ENCODE measurements at places on chromosomes 7 and 10.

DNA sequence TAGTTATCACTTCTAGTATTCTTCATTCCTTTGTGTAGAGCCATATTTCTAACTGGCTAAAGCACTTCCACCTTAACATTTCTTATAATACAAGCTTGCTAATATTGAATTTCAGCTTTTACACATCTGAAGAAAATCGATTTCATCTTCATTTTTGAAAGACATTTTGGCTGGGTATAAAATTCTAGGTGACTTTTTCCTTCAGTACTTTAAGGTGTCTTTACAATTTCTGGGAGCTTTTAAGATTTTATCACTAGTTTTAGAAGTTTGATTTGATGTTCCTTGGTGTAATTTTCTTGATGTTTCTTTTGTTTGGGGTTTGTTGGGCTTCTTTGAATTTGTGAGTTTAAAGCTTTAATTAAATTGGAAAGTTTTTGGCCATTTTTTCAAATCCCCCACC lies 38.5 kb upstream of the TMEM168 start:
- DNase-seq = no peak

DNA sequence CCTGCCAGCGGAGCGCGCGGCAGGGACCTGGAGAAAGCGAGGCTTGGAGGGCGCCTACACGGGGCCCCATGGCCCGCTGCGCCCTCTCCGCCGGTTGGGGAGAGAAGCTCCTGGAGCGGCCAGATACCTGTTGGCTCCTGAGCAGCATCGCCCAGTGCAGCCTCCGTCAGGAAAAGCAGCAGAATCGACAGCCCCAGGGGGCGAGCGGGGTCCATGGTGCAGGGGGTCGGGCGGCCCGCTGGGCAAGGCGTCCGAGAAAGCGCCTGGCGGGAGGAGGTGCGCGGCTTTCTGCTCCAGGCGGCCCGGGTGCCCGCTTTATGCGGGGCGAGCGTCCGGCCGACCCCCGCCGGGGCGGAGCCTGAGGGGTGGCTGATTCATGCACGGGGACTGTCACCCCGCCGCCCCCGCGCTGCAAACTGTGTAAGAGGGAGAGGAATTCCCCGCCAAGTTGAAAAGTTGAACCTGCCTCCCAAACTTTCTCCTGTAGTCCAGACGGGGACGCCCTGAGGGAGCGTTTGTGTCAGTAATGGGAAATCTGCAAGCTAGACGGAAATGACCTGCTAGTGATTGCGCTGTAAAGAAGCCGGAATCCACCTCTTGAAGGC lies at the start of gene TFPI2:
TFPI2 (minus strand) TSS at position 290 of the 605 bp plus-strand sequence; CDS start at position 215, 75 bp downstream.
- DNase-seq = no peak

DNA sequence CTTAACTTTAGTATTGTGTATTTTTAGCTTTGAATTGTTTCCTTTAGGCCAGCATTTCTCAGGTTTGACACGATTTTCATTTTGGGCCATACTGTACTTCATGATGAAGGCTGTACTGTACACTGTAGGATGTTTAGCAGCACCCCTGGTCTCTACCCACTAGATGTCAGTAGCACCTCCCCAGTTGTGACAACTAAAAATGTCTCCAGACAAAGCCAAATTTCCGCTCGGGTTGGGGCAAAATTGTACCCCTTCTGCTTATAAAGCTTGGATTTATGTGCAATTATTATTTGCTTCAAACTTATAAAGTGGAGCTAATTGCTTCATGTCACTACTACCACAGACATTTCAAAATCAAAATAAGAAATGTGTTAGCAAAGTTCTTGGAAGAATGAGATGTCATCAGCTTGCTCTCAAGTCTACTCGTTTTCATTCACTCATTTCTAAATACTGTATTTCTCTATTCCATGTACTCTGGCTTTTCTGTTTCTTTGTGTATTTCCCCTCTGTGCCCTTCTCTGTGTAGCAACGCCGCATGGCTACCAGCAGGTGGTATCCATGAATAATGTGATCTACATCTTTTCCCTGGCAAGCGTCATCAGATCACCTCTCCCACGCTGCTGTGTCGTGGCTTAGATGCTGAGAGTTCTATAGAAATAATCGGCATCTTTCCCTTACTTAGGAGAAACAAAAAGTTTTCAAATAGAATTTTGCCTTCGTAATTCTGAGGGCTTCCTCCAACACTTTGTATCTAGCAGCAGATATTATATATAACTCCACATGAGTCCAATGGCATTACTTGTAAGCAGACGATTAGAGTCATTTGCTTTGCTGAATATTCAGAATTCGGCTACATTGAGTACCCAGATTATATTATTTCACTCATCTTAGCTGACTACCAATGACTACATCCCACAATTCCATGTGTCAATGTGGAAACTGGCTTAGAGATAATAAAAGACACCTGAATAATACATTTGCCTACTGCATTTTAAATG lies 47.8 kb upstream of the CALCR start:
- DNase-seq = no peak

DNA sequence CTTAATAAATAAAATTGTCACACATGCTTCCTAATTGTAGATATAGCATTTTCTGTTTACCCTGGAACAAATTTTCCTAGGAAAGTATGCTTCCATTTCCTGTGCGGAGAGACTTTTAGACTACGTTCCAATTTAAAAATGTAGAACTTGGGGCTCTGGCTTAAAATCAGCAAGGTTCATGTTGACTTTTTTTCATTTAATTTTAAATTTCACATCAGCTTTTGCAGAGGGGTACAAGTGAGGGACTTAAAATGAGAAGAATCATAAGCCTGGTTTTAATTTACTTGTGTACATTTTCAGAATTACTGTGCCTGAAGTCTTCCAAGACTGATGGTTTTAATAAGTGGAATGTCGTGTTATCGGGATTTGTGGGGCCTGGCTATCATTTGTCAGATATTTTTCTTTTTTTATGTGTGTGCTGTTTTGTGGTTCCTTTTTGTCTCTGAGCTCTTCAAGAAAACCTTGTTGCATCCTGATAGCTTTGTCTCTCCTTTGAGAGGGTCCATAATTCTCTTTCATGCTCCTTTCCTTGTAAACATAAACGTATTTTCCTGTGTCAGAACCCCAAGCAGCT lies 8.8 kb upstream of the ATRNL1 start:
- DNase-seq = no peak

DNA sequence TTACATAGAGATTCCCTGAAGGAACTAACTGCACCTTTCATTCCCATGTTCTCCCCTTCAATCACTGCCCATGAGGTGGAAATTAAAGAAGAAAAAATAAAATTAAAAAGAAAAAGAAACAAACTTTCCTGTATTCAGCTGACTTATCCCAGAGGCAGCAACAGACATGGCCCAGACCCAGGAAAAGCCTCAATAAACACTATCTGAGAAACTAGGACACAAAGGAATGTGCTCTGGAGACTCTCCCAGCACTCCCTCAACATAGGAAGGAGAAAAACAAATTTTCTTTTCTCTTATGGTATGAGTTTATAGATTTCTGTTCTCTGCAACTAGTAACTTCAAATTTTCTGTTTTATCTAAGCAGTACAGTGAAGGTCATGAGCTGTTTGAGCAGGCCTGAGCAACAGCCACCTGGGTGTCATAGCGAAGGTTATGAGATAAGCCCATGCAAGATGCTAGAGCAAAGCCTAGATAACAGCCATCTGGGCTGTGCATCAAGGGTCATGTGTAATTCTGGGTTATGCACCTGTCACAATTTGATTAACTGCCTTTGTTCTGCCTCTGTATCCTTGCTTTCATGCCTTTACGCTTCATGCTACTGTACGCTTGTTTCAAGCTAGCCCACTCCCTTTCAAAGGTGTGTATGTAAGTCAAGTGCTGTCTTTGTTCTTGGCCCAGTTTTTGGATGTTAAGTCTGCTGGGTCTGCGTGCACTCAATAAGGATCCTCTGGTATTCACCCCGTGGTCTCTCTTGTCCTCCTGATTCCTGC lies 11.0 kb upstream of the OR6B1 start:
- DNase-seq = no peak

DNA sequence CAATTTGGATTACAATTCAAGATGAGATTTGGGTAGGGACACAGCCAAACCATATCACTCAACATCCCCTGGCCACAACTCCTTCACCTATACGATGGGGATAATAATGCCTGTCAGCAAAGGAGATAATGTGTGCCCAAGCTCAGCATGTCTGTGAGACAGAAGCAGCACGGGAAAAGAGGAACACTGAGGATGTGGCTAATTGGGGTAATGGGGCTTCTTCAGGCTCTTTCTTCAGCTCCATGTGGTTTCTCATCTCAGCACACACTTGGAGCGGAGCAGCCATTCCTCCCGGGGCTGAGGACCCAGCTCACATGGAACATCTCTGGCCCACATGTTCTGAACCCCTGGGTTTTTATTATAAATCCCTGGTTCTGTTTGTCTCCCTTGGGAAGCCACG lies 136.0 kb upstream of the NAMPT start:
- DNase-seq = no peak

DNA sequence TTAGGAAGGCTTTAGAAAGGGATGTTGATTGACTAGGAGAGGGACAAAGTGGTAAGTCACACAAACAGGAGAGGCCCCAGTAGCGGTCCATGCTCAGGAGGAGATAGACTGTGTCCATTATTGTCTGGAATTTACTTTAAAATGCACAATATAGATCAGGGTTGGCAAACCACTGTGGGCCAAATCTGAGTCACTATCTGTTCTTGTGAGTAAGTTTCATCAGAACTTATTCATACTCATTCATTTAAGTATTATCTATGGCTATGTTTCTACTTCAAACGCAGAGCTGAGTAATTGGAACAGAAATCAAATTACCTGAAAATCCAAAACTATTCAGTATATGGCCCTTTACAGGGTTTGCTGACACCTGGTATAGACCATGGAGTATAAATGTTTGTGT lies 166.5 kb downstream of the COL28A1 start:
- DNase-seq = no peak

- no peak for DNase-seq
Measured at GRCh38 chr10:79111846-79112614, 43.3 kb downstream of the ZMIZ1 start.

DNA sequence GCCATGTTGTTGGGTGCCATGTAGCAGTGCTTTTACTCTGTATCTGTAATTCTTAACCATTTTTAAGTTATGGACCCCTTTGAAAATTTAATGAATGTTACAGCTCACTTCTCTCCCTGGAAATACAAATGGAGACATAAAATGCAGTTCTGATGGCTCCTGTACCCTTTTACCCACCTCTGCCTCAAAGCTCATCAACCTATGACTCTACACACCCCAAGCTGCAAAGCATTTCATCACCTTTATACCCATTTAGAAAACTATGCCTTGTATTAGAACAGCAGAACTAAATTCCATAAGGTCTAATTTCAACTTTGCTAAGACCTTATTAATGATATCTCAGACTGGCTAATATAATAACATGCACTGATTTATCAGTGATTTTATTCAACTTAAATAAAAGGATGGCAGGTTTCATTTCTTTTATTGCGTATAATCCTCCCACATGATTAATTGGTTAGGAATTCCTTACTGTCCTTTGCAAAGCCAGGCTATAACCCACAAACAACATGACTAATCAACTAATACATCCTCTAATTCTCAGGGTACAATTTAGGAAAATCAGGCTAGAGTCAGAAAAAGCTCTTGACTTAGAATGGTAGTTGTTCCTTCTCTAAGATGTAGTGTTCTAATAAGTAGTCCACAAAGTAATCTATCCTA lies 68.1 kb downstream of the CPEB3 start:
- no peak for DNase-seq

- DNase-seq = no peak
Measured at GRCh38 chr10:45111509-45111908, 110.8 kb downstream of the ZNF22 start.

DNA sequence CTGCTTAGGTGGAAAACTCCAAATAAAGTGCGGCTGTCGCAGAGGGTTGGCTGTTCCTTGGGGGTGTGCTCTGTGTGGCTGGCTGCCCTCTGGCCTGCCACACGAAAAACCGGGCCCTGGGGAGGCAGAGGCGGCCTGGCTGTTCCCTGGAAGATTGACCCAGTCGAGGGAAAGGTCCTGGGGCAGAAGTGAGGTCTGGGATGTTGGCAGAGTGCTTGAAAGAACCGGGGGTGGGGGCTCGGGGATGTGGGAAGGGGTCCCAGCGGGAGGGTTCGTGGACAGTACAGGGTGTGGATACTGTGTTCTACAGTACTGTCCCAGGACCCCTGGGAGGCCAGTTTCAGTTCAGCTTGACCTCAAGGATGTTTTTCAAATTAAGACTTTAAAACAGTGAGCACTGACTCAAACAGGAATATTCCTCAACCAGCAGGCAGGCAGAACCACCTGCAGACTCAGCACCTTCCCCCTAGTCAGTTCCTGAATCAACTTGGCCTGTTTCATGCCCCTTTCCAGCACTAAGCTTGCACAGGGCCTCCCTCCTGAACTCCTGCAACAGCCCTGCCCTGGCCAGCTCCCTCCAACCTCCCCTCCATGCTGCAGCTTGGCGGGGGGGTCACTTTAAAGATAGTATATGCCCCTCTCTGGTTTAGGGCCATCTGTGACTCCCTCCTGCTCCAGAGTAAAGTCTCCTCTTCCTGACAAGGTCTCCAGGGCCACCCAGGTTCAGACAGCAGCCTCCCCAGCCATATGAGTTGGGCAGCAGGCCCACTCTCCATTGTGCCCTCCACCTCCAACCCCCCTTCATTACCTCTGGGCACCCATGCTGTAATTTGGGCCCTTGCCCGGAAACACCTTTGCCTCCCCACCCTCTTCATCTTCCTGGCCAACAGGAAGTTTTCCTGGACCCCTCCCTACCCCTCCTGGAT lies 3.2 kb upstream of the ATP6V1F start:
- DNase-seq = no peak

DNA sequence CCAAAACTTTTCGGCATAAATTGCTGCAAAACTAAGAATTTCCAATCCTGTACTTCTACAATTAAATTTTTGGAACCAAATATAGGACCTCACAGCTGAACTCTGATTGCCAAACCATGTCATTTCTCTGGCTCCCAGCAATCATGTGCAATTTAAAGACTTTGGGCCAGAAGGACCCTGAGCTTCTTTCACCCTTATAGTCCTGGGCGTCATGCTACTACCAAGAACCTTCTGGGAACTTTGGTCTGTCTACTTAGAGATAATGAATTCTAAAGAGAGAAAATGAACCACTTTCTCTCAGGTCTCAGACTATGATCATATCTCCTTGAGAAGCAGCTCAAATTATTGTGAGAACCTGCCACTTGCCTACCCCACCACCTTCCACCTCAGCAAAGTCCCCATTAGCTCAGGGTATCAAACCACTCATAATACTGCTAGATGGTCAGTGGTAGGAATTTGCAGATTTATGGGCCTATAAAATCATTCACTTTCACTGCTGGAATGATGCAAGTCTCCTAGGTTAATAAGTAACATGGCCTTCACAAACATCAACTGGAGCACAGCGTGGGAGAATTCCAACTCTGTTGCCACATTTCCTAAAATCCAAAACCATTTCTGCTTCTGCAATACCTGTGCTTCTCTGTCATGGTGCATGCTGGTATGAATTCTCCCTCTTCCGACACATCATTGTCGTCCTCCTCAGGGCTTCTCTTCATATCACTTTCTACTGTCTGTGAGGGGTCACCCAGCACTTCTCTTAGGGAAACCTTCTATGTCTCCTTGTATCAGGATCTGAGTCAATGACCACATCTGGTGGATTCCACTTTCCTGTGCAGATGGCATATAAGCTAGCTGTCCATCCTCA lies 6.6 kb upstream of the WDR91 start:
- no peak for DNase-seq

DNA sequence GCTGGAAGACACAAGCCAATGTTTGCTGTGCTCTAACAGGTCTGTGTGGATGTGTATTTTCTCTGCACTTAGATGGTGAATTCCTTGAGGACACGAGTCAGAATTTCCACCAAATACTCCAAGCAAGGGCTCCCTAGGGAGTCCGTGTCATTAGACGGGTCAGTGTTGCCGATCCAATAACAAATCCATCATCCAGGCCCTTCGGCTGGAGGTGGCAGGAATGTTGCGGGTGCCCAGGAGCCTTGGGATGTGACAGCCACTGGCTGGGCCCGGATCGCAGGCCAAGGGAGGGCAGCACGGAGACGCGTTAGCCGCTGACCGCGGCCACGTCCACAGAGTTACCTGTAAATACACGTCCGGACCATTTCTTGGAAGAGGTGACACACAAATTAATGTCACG lies 186.8 kb downstream of the WDR37 start:
- no peak for DNase-seq

Data from NCI-H1048 (cell line).